ELR (cell line): ENCODE measurements at places on chromosomes 4 and X.

DNA sequence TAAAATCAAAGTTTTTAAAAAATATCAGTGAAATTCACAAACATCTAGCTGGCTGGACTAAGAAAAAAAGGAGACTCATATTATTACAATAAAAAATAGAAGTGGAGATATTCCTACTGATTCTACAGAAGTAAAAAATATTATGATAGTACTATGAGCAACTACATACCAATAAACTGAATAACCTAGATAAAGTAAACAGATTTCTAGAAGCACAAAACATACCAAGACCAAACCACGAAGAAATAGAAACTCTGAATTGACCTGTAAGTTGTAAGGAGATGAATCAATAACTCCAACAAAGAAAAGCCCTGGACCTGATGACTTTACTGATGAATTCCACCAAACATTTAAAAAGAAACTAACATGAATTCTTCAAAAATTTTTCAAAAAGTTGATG is 867.3 kb downstream of the PCDH18 start:
- peak; percentile 82 for DNase-seq

DNA sequence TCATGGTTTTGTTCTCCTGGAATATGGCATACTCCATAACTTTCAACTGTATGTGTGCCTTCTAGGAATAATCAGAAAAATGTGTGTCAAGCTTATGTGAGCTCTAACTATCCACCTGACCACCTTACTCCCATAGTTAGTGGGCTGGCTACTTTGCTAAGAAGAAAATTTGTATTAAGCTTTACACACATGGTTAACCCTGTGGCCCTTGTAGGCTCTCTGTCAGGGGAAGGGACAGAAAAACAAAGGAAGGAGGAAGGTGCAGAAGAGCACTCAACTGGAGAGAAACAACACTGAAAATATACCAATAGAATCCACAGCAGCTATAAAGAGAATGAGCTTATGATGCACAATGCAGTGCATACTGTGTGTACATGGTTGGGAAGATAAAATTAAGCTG is 84.6 kb downstream of the PPP3CA start:
- DNase-seq: no peak

DNA sequence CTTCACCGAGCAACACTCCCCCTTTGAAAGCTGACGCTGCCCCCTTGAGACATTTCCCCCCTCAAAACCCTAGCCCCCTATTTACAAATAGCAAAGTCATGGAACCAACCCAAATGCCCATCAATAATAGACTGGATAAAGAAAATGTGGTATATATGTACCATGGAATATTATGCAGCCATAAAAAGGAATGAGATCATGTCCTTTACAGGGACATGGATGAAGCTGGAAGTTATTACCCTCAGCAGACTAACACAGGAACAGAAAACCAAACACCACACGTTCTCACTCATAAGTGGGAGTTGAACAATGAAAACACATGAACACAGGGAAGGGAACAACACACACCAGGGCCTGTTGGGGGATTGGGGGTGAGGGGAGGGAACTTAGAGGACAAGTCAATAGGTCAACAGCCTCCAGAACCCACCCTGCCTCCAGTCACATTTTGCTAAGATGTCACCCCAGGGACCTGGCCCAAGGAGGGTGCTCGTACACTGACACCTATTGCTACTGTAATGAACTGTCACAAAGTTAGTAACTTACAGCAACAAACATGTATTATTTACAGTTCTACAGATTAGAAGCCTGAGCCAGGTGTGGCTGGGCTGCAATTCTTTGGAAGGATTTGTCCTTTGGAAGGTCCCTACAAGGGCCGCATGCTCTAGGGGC is 20.6 kb downstream of the SCD5 start:
- DNase-seq: no peak

GRCh38 chr4:157961229-157961990 is 211.4 kb downstream of the GASK1B start:
- DNase-seq: no peak

DNA sequence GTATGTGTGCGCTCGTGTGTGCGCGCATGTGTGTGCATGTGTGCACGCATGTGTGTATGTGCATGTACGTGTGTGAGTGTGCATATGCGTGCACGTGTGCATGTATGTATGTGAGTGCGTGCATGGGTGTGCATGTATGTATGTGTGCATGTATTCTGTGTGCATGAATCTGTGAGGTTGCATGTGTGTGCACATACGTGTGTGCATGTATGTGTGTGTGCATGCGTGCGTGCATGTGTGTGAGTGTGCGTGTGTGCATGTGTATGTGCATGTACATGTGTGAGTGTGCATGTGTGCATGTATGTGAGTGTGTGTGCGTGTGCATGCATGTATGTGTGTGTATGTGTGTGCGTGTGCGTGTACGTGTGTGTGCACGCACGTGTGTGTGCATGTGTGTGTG is 241.5 kb downstream of the SHOX start:
- DNase-seq: no peak

DNA sequence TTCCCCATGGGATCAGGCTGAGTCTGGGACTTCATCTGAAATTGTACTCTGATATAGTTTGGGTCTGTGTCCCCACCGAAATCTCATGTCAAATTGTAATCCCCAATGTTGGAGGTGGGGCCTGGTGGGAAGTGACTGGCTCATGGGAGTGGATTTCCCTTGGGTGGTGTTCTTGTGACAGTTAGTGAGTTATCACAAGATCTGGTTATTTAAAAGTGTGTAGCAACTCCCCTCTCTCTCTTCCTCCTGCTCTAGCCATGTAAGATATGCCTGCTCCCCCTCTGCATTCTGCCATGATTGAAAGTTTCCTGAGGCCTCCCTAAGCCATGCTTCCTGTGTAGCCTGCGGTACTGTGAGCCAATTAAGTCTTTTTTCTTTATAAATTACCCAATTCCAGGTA is 61.0 kb downstream of the RASGEF1B start:
- no peak for DNase-seq

GRCh38 chrX:130841776-130842175 is 61.2 kb downstream of the ENOX2 start:
- no peak for DNase-seq
